ENCODE measurements at places on chromosomes 5 and 9.

DNA sequence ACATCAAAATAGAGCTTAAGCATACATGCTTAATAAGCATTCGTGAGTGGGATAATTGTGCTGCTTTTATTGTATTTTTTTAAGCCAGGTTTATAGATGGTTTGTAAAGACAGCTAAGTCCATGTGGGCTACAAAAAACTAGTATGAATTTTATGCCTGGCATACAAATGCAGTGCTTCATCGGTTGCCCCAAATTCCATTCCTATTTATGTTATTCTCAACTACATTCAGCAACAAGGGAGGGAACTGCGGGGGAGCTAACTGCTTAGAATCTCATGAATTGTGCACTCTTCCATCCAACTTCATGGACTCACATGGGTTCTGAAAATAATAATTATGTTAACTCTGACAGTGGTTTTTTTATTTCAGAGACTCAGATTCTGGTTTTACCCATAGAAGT is 199.2 kb downstream of the FAM170A start:
- no peak for DNase-seq

DNA sequence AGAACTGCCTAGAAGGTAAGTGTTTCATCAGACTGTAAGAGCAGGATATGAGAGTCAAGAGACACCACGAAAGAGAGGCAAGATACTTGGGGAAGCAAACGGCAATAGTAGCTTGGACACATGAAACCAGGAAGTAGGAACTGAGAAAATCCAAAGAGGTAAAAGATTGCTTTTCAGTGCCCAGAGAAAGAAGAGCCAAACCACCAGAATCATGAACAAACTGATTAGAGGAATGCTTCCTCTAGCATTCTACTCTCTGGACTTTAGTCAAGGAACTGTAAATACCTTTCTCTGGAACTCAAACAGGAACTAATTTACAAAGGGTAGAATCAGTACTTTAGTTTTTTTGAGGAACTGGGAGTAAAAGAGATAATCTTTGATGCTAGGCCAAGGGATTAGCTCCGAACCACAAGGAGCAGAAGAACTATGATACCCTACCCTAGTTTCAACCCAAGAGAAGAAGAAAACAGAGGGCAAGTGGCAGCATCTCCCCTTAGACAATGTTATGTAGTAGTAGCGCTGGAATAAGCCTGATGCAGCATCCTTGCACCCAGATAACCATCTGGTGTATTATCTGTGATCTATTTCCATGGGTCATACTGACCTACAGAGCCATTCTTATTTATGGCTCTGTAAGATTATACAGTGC is 41.3 kb downstream of the EFCAB9 start:
- no peak for DNase-seq

DNA sequence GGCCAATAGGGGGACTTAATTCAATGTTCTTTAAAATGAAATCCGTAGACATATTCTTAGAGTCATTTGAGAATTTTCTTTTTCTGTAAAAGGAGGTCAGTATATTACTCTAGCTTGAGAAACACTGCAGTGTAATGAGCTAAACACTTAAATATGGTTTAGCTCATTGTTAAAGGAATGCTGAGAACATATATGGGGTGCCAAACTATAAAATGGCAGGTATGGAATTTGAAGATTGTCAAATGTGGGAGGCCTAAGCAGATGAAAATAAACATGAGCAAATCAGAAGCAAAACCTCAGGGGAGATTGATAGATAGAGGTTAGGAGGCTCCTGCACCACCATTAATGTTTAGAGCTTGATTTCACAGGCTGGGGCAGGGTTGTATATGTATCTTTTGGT is 57.9 kb downstream of the STX17 start:
- no peak for DNase-seq

DNA sequence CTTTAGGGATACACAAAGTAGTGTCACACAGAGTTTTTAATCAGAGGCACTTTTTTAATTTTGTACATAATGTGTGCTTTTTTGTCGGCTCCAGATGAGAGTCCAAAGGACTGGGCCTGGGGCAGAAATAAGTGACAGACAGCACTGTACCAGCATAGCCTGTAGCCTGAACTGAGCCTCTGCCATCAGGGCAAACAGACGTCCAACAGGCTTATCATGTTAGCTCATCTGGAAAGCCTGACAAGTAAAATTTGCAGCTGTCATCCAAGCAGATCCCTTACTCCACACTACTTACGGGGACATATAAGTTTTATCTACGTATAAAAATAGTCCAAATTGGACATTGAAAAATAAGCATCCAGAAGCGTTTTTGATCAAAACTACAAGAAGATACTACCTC is 233.1 kb upstream of the GAS1 start:
- DNase-seq = no peak

DNA sequence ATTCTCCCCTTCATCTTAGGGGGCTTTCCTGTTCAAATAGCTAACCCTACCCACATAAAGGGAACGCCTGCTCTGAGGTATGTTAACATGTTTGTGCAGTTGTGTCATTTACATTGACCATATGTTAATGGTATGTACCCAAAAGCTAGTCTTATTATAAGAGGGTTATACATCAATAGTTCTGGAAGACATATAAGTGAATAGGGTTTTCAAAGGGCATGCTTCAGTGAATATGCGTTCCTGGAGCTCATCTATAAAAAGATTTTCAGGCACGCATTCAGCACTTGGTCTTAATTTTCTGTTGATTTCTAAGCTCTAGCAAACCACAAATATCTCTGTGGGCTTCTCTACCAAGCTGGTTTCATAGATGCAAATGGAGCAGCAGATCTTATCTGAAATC is 766.1 kb downstream of the IRX1 start:
- no peak for DNase-seq

GRCh38 chr9:18606281-18606680 is 132.3 kb downstream of the ADAMTSL1 start:
- DNase-seq = no peak

DNA sequence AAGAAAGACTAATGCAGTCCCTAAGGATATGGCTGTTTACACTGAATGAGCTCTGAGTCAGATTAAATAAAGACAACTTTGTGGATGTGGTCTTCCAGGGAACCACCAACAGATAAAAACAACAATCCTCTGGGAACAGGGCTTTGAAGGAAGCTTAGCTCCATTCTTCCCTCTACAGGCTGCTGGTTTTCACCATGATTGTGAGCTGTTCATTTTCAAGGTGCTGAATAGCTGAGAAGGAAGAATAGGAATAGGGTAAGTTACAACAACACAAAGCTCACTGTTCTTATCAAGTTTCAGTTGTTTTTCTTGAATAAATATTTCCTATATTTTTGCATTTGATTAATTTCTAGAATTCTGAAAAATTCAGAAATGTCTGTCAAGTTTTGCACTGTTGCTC is 25.9 kb upstream of the PTAR1 start:
- no peak for DNase-seq

GRCh38 chr9:128550770-128551656 is 1.4 kb upstream of the SPTAN1 start:
- DNase-seq = no peak

DNA sequence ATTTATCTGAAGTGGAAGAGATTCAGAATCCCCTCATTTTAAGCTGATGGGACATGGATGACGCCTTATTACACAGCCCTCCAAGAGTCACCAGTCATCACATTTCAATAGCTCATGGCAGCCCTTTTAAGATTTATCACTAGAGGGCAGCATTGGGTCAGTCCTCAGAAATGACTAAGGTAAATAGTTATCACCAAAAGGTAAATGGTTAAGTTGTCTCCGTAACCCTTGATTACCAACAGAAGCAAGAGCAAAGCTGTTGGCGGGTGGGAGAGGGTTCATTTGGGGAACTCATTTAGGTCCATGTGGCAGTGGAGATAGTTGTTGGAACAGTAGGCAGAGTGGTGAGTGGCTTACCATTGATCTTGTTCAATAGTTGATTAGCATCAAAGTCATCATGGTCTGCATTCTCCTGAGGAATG is 12.0 kb upstream of the C9 start:
- DNase-seq = no peak

DNA sequence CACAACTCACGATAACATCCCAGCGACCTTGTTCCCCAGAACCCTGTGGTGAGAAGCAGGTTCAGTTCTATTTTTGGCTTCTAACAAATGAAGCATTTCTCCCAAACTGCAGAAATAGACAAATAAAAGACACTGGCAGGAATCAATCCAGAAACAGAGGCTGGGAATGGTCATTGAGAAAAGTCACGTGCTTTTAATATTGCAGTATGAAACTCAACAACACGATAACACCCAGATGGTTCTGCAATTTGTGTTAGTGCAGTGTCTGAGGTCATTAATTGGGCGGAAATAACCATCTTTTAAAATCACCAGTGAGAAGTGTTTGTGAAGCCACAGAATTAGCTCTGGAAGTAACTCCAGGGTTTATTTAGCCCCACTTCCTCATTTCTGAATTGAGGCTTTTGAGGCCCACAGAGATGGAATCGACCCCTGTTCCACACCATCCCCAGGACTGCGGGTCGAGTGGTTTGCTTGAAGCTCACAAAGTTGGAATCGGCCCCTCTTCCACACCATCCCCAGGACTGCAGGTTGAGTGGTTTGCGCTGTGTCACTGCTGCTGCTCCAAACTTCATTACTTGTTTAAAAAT is 164.7 kb upstream of the IRX4 start:
- DNase-seq = no peak

- DNase-seq = no peak
Observed at GRCh38 chr9:98091735-98092612, 27.0 kb downstream of the TRIM14 start.

DNA sequence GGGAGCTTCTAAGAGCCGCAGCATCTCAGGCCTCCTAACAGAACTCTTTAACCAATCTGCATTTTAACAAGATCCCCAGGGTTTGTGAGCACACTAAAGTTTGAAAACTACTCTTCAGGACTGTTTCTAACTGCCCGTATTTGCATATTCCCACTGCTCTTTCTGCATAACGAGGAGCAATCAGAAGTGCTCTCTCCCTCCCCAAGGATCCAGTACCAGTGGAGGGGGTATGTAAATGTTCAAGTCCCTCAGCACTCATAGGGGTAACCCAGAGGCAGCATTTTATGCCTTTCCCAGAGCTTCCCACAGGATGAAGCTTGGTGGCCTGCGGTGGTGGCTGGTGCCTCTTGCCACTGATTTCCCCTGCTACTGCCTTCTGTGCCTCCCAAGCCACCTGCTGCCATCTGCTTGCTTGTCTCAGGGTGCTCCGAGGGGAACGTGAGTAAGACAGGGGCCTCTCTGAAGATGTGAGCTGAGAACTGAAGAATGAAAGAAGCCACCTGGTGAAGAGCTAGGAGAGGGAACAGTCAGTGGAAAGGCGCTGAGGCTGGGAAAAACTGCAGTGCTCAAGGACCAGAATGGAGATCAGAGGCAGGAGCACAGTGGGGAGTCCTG is 30.0 kb upstream of the PPP1R2B start:
- no peak for DNase-seq

GRCh38 chr9:24516463-24516862 is 29.2 kb downstream of the IZUMO3 start:
- DNase-seq = no peak

DNA sequence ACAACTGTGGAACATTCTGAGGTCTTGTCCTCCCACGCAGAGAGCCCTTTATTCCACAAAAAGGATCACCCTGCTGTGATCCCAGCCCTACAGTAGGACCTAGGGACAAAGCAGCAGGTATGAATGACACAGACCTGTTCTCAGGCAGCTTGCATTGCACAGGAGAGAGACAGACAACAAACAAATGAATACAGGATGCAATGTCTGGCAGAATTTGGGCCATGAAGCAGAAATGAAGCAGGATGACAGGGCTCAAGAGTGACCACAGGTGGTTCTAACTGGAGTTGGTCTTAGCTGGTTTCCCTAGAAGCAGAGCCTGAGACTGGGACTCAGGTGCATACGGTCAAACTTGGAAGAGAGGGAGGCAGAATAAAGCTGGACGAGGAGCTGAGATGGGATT is 388.8 kb downstream of the CDK5RAP2 start:
- DNase-seq = no peak

- DNase-seq = no peak
Observed at GRCh38 chr5:154331232-154331631, 114.6 kb upstream of the SAP30L start.

- DNase-seq = no peak
Observed at GRCh38 chr5:81265101-81265500, 32.0 kb downstream of the CKMT2 start.

- no peak for DNase-seq
Observed at GRCh38 chr9:21589344-21590056, 107.4 kb upstream of the IFNE start.
